Stimulated activated CD8-positive, alpha-beta memory T cell treated with anti-CD3 and anti-CD28 coated beads, Interleukin-15, amount 100 ng/mL, for 1 hour (primary cell): ENCODE measurements at places on chromosomes 11 and 22.

DNA sequence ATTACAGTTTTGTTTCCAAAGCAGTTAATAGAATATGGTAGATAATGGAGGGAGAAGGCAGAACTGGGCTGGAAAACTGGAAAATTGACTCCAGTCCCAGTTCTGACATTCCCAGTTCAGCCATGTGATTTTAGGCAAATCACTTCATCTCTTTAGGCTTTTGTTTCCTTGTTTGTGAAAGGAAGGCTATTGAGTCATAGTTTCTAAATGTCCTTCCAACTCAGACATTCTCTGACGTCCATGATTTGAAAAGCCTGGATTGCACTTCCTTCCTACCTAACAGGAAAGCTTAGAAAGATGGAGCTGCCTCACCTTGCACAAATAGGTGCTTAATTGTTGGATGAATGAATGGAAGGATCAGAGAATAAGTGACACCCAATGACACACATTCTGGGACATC lies 19.8 kb upstream of the GALNT18 start:
- no peak for DNase-seq

DNA sequence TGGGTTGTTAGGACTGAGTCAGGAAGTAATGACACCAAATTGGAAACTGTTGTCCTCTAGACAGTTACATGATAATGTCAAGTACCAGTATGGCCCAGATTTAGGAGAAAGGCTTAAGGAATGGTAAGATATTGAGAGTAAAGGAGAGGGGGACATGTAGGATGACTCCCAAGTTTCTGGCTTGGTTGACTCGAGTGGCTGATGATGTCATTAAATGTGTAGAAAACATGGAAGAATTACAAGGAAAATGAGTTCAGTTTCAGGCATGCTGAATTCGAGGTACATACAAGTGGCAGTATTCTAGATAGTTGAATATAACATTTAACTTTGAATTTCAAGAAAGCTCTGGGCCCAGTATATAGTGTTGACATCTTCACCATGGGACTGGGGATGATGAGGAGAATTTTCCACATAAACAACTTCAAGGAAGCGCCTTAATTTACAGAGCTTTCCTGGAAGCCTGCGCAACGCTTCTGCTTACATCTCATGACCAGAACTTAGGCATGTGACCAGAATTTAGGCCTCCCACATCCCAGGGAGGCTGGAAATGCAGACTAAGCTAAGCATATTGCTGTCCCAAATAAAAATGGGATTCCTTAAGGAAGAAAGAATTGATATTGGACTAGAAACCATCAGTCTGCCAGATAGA lies 3.8 kb downstream of the CFAP300 start:
- no peak for DNase-seq

- no peak for DNase-seq
Observed at GRCh38 chr11:59283311-59283710, 70.6 kb upstream of the MPEG1 start.

DNA sequence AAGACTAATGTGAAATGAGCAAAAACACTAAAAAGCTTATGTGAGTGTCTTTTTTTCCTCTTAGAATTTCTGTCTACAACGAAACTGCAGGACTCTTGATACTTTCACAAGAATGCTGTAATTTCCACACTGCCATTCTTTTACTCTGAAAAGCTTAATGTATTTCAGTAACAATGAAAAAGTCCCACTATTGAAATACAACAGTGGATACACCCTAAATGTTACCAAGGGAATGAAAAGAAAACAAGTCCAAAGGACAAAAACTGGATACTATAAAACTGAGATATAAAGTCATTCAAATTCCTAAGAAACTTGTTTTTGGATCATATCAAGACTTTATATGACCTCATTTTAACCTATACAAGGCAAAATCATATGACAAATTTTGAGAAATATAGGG lies 77.4 kb downstream of the SOX6 start:
- DNase-seq = no peak

DNA sequence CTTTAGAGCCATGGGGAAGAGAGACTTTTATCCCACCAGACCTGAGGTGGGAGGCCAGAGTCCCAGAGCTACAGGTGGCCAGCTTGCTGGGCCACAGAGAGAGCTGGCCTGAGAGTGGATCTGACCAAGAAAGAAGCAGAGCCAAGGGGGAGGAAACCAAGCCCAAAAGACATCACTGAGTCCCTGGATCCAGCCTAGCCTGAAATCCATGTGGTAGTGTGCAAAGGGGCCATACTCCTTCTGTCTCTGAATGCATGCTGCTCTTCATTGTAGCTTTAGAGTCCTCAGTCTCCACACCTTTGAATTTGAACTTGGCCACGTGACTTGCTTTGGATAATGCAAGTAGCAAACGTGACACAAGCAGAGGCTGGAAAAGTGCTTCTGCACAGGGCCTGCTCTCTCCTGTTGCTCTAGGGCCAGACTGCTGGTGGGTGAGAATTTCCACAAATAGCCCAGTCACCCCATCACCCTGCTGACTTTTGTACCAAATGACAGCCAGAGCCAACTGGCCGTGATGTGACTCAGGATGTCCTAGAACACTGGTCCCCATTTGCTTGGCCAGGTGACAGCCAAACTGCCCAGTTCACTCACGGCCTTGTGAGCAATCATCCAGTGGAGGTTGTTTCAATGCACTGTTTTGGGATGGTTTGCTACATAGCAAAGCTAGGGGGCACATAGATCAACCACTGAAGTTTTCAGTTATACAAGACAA lies 93.6 kb downstream of the DHCR7 start:
- DNase-seq = no peak

- DNase-seq = no peak
Observed at GRCh38 chr22:36337365-36338130, 50.2 kb downstream of the MYH9 start.

GRCh38 chr11:104443387-104443786 lies 279.4 kb upstream of the PDGFD start:
- DNase-seq = no peak

GRCh38 chr22:31646186-31647019 lies 15.6 kb downstream of the PISD start:
- DNase-seq = no peak

GRCh38 chr11:72864702-72865655 lies 50.8 kb downstream of the ATG16L2 start:
- DNase-seq = no peak

GRCh38 chr22:25111579-25112517 lies 87.8 kb upstream of the CRYBB3 start:
- no peak for DNase-seq

GRCh38 chr22:29817724-29818123 lies 20.4 kb downstream of the ASCC2 start:
- no peak for DNase-seq

DNA sequence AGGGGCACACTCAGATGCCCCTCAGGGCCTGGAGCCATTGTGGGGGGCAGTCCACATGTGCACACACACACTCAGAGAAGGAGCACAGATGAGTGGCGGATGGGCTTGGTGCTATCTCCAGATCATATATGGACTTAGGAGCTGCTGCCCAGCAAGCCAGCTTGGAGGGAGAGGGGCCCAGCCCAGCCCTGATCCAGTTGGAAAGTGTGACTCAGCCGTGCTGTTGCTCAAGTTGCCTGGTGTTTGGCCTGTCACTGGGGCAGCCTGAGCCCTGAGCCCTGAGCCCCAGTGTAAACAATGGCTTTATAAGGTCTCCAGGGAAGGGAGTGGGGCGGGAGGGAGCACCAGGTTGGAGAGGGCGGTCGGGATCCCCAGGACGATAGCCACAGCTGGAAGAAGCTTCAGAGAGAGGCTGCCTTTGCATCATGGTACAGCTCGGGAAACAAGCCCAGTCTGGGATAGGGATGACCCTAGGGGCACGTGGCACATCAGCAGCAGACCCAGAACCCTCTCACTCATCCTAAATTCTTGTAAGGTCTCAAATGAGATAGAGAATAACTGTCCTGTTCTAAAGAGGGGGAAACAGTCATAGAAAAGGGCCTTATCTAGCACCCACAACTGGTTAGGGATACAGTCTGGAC lies 4.8 kb downstream of the SELENOM start:
- DNase-seq = no peak

DNA sequence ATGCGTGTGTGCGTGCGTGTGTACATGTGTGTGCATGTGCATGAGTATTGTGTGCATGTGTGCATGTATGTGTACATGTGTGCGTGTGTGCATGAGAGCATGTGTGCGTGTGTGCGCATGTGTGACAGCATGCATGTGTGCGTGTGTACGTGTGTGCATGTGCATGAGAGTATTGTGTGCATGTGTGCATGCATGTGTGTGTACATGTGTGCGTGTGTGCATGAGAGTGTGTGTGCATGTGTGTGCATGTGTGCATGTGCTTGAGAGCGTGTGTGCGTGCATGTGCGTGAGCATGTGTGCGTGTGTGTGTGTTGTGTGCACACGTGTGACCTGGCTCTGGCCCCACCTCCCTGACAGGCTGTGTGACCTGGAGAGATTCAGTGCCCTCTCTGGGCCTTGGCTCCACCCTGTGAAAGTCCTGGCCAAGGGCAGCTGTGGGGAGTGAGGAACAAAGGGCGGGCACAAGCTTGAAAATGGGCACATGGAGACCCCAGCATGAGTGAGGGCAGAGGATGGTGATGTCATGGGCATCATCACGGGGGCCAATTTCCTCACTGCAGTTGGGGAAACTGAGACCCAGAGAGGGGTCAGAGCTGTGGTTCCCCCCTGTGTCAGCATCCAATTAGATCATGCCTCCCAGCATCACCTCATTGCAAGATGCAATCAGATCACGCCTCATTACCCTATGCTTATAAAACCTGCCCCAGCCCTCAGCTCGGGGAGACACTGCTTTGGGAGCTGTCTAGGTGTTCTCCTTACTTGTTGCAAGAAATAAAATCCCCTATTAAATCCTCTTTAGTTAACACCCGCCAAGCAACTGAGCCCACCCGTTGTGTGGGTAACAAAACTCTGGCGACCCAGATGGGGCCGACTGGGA lies 658 bp downstream of the ACY3 start:
- DNase-seq = no peak

GRCh38 chr11:126430581-126431335 lies 75.3 kb downstream of the ST3GAL4 start:
- DNase-seq = no peak
